GDM1 (cell line): ENCODE measurements at places on chromosomes 2 and 18.
A peak's percentile ranks its signal among the peaks of the same experiment; 100 is the strongest.

- no peak for DNase-seq
These were observed 22.5 kb upstream of the POLE4 start for GRCh38 chr2:74935975-74936391.

DNA sequence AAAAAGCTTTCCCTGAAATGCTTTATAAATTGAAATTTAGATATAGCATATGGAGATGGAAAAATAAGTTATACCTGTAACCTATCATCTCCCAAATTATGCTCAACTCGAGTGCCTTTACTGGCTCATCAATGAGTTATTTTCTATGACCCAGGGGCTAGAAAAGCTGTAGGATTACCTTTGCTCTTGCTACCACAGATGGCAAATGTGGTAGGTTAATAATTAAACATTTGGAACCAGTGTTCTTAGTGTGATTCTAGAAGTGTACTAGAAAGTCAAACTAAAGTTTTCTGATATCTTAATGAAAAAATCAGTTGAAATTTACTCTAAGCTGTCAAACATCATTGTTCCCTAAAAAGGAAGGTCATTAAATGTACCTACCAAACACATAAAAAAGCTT is 22.5 kb downstream of the ALS2 start:
- no peak for DNase-seq

DNA sequence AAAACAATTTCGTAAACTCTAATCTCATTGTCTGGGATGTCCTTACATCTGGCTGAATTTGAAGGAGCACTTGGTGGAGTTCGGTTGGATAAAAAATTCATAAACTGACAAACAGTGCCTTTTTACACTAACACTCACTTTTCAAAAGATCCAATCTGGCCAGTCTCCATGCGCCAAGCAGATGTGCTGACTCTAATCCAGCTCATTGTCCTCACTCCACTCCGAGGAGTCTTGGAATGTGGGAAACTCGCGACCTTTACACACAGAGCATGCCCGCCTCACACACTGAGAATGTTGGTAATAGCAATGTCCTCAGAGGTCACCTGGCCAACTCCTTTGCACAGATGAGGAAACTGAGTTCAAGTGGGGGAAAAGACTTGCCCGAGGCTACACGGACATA is 66.8 kb downstream of the XDH start:
- no peak for DNase-seq

DNA sequence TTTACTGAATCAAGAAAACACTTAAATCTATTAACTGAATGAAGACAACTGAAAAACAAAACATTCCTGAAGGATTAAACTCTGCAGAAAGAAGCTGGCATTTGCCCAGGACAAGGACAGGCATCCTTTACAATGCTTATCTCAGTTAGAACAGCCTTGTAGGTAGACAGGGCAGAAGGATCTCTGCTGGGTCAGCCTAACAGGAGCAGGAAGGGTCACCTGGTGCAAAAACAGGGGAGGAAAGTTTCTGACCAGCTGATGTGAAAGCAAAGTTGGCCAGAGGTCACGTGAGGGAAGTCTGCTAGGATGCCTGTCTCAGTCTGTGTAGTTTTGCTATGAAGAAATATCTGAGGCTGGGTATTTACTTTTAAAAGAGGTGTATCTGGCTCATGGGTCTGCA is 348.6 kb downstream of the ANAPC1 start:
- no peak for DNase-seq

DNA sequence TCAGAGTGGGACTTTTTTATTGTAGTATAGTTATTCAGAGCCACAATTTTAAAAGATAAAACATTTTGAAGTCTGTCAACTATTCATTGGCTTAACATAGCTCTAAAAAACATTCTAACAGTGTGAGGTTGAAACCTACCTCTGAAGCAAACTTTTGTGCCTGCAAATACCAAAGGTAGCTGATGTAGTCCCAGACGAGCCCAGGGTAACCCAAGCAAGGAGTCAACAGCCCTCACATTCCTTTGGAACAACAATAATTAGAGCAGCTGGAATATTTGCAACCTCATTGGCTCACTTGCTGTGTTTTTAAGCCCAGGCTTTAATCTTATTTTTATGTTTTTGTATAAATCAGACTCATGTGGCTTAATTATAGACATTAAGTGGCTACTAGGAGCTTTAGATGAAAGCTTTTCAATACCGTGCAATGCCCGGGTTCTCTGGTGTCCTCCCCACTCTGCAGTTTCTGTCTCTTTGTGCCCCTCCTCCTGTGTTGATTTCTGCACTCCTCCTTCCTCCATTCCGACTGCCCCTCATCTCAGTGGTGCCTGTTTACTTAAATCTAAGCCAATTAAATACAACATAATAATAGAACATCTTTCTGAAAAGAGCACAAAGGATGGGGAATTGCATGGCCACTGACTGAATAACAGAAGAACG is 157.9 kb upstream of the UNC80 start:
- DNase-seq = no peak

DNA sequence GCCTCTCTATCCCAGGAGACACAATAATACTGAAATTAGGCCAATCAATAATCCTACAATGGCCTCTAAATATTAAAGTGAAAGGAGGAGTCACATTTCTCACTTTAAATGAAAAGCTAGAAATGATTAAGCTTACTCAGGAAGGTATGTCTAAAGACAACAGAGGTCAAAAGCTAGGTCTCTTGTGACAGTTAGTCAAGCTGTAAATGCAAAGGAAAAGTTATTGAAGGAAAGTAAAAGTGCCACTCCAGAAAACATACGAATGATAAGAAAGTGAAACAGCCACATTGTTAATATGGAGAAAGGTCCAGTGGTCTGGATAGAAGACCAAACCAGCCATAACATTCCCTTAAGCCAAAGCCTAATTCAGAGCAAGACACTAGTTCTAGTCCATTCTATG is 9.5 kb downstream of the SESTD1 start:
- DNase-seq = no peak

DNA sequence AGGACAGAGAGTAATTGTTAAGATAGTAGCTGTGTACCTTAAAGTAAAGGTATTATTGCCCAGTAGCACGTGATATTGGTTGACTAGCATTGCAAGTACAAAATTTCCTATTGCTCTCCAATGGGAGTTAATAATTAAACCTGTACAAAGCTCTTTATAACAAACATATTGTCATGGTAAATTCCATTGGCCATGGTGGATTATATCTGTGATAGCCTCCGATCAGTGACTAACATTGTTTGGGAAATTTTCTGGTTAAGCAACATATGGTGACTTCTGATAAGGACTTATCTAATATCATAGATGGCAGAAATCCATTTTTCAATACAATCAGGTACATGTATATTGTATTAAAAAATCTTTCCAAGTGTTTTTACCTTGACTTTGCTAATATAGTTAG is 360.8 kb downstream of the DCC start:
- no peak for DNase-seq

GRCh38 chr2:28325567-28326468 is 66.8 kb upstream of the FOSL2 start:
- no peak for DNase-seq

- DNase-seq = no peak
These were observed 61.4 kb downstream of the LRATD1 start for GRCh38 chr2:14693874-14694273.

- no peak for DNase-seq
These were observed 47.0 kb downstream of the VSNL1 start for GRCh38 chr2:17587469-17587868.

DNA sequence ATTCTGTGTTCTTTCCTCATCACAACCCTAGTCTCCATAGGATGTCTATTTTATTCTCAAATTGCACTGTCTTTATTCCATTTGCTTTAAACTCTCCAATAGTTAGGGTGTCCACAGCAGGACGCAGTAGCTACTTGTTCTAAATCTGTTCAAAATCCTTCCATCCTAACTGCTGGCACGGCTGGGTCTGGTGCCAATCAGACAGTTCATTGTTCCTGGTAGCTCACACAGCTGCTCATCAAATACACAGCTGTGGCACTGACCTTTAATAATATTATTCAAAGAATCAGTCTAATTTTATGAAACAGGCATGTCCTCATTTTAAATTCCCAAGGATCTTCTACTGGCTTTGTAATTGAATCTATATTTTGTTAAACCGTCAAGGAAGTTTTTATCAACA is 59.7 kb upstream of the TMEFF2 start:
- no peak for DNase-seq

DNA sequence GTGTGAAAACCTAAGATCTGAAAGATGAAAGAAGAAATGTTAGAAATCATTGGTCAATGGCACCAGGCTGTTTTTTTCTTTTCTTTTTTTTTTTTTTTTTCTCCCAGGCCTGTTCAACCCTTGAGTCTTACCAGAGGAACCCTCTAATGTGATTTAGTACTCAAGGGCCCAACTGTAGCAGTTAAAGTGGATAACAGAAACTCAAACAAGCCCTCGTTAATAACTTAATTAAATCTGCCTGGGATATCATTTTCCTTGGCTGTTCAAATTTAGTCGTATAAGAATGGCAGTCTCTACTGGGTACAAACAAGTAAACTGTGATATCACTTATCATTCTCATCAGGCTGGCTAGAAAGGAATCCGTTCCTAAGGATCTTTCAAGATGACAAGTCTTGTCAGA is 16.5 kb downstream of the ARL4C start:
- DNase-seq = no peak

- DNase-seq = no peak
These were observed 478.6 kb downstream of the SLC4A3 start for GRCh38 chr2:220106065-220106464.

DNA sequence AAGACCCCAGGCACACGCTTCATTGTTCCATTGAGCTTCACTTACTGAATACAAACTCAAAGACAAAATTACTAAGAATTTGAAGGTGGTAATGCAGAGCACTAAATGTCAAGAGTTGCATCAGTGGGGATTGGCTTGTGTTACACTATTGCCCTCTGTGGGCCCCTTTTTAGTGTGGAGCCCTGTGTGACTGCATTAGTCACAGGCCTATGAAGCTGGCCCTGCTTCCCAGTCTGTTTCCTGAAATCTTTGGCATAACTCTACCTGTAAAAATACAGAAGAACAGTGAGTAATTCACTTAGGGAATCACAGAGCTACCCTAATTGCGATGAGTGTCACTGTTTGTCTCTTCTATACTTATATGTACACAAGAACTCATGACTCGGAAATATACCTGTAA is 40.0 kb upstream of the STPG4 start:
- DNase-seq = no peak

GRCh38 chr18:12990123-12990475 is 1.1 kb upstream of the CEP192 start:
- no peak for DNase-seq

GRCh38 chr18:56316727-56317126 is 321.7 kb downstream of the TXNL1 start:
- DNase-seq = no peak

- DNase-seq = no peak
These were observed 593 bp downstream of the SP140L start for GRCh38 chr2:230327418-230328154.

DNA sequence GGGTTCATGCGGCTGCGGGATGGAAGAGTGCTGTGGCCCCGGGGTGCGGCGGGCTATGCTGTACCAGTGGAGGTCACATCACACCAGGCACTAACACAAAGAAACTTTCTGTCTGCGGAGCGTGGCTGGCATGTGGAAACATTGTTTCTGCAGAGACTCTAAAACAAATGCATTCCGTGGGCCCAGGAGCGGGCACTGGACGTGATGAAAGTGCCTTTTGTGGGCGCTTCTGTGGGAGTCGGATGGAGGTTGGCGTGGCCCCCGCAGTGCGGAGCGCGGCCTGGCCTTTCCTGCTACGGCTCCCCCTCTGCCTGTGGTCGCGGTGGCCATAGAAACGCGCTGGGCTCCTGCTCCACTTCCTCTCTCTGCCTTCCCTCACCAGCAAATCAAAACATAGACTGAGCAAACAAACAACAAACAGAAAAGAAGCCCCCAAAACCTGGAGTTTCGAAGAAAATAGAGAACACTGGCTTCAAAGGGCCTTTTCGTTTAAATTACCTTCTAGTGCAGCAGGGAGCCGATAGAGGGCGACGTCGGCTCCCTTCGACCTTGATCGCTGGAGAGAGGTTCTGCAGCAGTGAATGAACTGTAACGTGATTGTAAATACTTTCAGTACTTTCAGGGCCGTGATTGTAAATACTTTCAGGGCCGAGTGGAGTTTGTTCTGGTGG is 51.4 kb downstream of the KIF5C start:
- DNase-seq = peak; percentile 2

DNA sequence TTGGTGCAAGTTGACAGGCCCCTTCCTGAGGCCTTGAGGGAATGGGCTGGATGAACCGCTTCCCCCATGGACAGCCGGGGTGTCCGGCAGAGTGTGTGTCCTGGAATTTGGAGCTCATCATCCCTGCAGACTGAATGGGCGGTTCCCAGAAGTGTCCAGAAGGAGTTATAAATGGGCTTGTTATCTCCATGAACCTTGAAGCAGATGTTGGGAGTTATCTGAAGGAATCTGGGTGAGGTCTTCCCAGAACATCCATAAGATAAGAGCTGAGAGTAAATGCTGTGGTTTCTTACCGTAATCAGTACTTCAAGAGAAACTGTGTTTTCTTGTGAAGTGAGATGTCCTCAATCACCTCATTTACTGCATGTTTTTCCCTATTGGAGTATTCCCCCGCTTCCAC is 21.1 kb downstream of the PLB1 start:
- no peak for DNase-seq

DNA sequence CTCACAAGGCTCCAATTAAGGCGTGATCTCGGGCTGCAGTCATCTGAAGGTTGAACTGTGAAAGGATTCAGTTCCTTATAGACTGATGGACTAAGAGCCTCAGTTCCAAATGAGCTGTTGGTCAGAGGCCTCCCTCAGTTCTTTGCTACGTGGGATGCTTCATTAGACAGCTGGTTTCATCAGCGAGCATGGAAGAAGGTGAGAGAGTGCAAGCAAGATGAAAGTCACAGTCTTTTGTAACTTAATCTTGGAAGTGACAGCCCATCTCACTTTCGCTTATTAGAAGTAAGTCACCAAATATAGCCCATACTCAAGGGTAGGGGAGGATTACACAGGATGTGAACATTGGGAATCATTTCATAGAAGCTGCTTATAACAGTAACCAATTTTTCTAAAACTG is 26.8 kb downstream of the PPP1CB start:
- DNase-seq = no peak

- DNase-seq = no peak
These were observed 30.6 kb upstream of the CREB1 start for GRCh38 chr2:207499114-207499513.

DNA sequence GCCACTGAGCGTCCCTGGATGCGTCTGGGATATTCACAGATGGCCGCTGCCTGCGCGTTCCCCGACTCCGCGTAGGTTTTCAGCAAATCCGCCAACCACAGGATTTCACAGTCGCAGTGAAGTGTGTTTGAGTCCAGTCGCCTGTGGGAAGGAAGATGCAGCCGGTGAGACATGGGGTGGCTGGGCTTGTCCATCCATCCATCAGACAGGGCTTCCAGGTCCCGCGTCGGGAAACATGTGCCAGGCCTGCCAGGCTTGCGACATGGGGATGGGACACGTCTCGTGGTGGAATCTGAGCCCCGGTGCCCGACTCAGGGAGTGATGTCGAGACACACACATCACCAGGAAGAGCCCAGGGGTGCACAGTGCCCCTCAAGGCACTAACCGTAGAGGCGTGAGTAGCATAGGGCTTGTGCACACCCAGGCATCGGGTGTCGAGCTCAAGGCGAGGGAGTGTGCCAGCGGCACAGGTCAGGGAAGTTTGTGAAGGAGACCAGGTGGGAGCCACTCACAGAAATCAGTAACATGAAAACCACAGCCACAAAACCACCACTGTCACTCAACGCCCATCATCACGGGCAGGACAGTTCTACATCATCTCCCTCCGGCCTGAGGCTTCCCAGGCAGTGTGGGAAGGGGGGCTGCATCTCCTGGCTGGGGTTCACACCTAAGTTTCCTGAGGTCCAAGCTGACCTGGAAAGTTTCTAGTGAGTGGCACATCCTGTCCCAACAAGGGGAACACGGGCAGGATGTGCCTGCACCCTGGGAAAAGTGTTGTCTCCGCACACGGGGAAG is 63.9 kb downstream of the PXDN start:
- DNase-seq = no peak

GRCh38 chr18:8448130-8448529 is 161.1 kb upstream of the RAB12 start:
- DNase-seq = no peak
